Omental fat pad (tissue), 4 donors: ENCODE measurements at places on chromosomes 7 and 10. TPM values are rescaled to one million over a fixed set of nuclear protein-coding genes. Genes with fewer than 3 reads are reported as not detected.

- no peak for DNase-seq
Observed at GRCh38 chr7:137305901-137306621, 37.5 kb downstream of the PTN start.

GRCh38 chr7:138276891-138277290, 183.2 kb upstream of the TRIM24 start:
- DNase-seq: no peak

GRCh38 chr10:102673819-102674511, 29.7 kb downstream of the TRIM8 start:
- no peak for DNase-seq

DNA sequence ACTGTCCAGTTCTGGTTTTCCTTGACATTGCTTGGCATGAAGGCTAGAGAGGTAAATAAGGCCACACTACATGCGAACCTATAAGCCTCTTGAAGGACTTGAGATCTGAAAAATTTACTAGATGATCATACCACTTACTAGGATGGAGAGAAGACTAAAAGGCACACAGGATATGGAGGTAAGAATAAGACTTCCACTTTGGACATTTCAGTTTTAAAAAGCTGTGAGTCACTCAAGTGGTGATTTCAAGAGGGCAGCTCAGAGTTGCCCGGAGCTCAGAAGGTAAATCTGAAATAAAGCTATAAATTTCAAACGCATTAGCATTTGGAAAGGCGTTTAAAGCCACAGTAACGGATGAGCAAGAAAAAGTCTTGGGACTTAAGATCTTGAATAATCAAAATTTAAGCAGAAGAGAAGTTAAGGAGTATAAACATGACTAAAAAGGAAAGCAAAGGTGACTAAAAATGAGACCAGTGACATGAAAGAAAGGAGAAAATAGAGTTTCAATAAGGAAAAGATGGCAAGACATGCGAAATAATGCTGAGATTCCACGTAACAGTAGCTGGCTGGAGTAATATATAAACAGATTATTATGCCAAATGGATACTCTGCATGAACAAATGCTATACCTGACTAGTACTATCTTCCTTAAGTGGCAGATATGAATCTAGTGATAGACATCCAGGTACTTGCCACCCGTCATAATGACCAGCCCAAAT, 68.3 kb downstream of the SNX13 start:
- no peak for DNase-seq

DNA sequence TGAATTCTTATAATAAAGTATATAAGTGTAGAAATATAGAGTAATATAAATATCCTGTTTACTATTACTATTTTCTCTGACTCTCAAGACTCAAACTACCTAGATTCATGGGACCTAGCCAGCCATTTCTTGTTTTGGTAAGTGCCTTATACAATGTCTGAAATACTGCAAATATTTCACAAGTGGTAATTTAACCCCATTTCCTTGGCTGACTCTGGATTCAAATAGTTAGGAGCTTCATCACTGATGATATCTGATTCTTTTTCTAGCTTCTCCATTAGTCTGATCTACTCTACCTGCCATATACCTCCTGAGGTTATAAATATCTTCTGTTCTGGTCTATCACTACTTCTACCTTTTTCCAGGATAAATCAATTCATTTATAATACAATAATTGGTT, 6.4 kb upstream of the RALA start:
- DNase-seq: no peak

GRCh38 chr10:88791924-88792323, 10.6 kb upstream of the LIPM start:
- no peak for DNase-seq

GRCh38 chr7:96169439-96169838, 152.5 kb downstream of the SLC25A13 start:
- DNase-seq: no peak

DNA sequence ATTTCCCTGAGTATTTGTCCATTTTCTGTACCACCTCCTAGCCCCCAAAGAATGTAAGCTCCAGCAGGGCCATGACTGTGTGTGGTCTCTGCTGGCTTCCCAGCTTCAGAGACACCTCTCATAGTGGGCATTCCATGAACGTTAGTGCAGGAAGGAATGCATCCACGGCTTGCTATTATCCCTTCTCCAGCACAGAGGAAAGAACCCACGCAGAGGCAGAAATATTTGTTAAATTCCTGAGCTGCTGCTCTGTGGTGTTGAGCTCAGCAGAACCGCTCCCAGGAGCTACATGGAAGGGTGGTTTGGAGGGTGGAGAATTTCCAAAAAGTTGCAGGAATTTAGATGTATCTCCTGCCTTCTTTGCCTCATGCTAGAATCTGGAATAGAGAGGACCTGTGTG, 275.2 kb downstream of the POU6F2 start:
- DNase-seq: no peak

DNA sequence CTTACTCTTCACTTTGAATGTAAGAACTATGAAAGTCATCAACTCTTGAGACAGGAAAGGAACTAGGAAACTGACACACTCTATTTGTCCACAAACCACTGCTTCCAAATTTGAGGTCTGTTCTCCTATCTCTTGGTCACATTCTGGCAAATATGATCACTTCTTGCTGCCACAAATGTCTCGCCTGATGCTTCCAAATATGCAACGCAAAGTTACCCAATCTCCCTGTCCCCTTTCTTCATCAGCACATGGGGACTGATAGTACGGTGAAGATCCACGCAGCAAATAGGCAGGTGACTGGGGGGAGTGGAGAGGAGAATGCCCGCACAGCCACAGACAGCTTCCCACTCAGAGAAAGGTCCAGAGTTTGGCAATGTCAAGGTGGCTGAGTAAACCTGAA, 92.6 kb upstream of the TCF7L2 start:
- no peak for DNase-seq

- DNase-seq: no peak
Observed at GRCh38 chr7:31633467-31633866, 53.5 kb upstream of the PPP1R17 start.

GRCh38 chr10:82815680-82816079, 940.7 kb downstream of the NRG3 start:
- DNase-seq: no peak

DNA sequence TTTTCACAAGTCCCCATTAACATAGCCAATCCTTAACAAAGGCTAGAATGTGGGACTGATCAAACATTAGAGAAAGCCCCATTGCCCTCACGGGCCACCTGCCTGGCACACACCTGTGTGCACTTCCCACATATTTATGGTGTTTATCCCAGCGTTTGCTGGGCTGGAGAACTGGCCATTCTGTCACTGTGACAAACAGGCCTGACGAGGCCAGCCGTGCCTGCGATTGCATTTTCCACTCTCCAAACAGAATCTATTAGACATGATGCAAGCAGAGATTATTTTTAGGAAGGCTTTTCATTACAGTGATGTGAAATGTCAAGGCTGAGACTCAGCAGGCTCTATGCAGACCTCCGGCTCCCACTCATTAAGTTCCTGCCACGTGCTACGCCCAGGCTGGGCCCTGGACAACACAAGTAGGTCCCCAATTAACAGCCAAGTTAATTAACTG, 20.4 kb downstream of the PTPRN2 start:
- DNase-seq: no peak

DNA sequence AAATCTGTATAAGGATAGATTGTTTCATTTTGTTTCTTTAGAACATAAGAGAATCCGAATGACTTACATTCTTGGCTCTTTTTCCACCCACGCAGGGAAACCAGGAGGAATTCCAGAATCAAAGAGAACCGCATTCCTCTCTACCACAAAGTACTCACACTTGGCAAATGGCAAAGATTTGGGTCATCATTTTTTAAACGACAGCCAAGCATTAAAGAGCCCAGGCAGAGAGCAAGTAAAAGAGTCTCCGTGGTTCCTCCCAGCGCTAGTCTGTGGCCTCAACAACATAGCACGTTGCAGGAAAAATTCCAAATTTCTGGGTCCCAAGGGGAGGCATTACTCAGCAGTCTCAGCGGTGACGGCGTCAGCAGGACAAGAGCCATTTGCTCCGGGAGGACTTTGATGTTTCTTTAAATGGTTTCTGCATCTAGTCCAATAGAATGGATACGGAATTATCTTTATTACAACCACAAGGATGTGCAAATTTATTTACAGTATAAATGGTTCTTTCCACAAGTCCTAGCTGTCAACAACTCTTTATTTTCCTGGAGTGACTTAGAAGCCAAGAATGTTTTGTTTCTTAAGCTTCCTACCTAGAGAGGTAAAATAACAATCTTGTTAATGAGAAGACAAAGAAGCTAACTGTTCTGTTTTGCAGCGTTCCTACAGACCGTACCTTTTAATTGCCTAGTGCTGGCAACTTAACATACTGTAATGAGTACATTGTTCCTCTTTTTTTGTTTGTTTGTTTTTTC, 232.5 kb downstream of the SKIDA1 start:
- DNase-seq: no peak

GRCh38 chr7:131016230-131016629, 282.2 kb upstream of the KLF14 start:
- no peak for DNase-seq

The ETV1 gene
- total RNA-seq: 8.8 TPM

The PAPOLB gene
- total RNA-seq: 0.12 TPM

The VGF gene
- not detected for total RNA-seq

The NPTX2 gene
- total RNA-seq: 2.2 TPM
